ENCODE measurements at places on chromosomes 1 and 21. TPM values are rescaled to one million over a fixed set of nuclear protein-coding genes. Genes with fewer than 3 reads are reported as not detected.

Gene KCNE2
- not detected for total RNA-seq

Gene LCE2C
- not detected for total RNA-seq

Gene MTARC1
- total RNA-seq, result 0.73 TPM

Gene DEGS1
- total RNA-seq, result 88.4 TPM

Gene ALX3
- not detected for total RNA-seq

Gene ACP6
- 2.6 TPM for total RNA-seq

Gene IGSF3
- 0.60 TPM for total RNA-seq

Gene KCNN3
- total RNA-seq, result 1.4 TPM

Gene UBR4
- 99.6 TPM for total RNA-seq

Gene CA14
- total RNA-seq, result not detected

Gene SLC25A34
- total RNA-seq, result 0.42 TPM

Gene CNN3
- total RNA-seq, result 334 TPM

Gene GLIS1
- not detected for total RNA-seq

Gene OR10J1
- total RNA-seq, result not detected

Gene CDC73
- total RNA-seq, result 26.1 TPM

Gene SLC22A15
- total RNA-seq, result 0.04 TPM

All from pulmonary artery endothelial cell (primary cell).